Immature natural killer cell (primary cell): ENCODE measurements at places on chromosomes 7 and 10. TPM values are rescaled to one million over a fixed set of nuclear protein-coding genes. Genes with fewer than 3 reads are reported as not detected.
A peak's percentile ranks its signal among the peaks of the same experiment; 100 is the strongest.

DNA sequence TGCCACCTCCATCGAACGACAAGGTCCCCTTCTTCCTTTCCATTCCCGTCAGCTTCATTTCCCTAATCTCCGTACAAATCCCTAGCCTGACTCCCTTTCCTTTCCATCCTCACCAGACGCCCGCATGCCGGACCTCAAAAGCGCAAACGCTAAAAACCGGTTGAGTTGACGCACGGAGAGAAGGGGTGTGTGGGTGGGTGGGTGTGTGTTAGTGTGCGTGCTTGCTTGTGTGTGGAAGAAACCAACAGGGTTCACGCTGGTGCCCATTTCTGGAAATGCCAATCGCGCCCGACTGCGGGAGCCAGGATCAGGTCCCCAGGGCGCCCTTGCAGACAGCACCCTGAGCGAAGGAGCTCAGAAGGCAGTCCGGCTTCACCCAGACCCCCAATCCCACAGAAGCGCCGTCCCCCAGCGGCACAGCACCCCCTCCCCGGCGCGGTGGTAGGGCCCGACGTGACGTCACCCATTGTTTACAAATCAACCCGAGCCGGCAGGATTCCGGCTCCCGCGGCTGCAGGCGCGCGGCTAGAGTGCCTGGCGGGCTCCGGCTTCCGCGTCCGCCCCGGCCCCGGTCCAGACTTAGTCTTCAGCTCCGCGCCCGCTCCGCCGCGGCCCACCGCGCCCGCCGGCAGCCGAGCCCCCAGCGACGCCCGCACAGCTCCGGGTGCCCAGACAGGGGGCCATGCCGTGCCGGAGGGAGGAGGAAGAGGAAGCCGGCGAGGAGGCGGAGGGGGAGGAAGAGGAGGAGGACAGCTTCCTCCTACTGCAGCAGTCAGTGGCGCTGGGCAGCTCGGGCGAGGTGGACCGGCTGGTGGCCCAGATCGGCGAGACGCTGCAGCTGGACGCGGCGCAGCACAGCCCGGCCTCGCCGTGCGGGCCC is at the start of gene FRAT1:
FRAT1 (plus strand) TSS at position 500 of the 880 bp plus-strand sequence; CDS start at position 683, 183 bp downstream.
- peak within 1 kb of the TSS; percentile 95 for H3K4me3 ChIP-seq
- peaks cover 19% of the 10 kb centered on the region for H3K27me3 ChIP-seq
- H3K4me1 ChIP-seq = peaks cover 38% of the 10 kb centered on the region
- H3K27ac ChIP-seq = peak within 1 kb of the TSS; percentile 96
- no peaks in the 10 kb centered on the region for H3K36me3 ChIP-seq
- DNase-seq = peak; percentile 96

- H3K36me3 ChIP-seq = peaks cover 7% of the 10 kb centered on the region
- H3K4me1 ChIP-seq = no peaks in the 10 kb centered on the region
- no peak overlapping the region for H3K4me3 ChIP-seq
- DNase-seq = no peak
- H3K27me3 ChIP-seq = no peaks in the 10 kb centered on the region
These were observed 188.5 kb downstream of the TMEM178B start for GRCh38 chr7:141262101-141263090.

Gene ANXA8L1
- polyA plus RNA-seq = not detected

DNA sequence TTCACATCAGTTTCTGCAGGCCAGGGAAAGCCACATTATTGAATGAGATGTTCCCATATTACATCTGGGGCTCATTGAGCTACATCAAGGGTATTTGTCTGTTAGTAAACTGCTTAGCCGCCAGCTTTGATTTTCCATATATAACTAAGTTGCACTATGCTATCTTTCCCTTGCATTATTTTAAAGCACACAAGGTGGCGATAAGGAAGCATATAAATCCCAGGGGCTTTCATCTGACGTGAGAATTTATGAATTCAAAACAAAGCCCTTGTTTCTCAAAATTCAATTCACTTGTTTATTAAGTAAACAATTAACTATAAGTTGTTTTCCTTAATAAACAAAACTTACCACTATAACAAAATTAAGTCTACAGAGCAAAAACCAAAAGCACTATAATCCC is 334.1 kb upstream of the TPK1 start:
- no peak for DNase-seq
- H3K4me1 ChIP-seq = no peaks in the 10 kb centered on the region
- H3K27me3 ChIP-seq = no peaks in the 10 kb centered on the region
- no peaks in the 10 kb centered on the region for H3K36me3 ChIP-seq
- no peak overlapping the region for H3K27ac ChIP-seq

Gene EIF4EBP2
- polyA plus RNA-seq = 67.6 TPM
